NCI-H2227 treated with DMSO at 0.1 percent for 48 hours (cell line): ENCODE measurements at places on chromosomes 5 and 9.

DNA sequence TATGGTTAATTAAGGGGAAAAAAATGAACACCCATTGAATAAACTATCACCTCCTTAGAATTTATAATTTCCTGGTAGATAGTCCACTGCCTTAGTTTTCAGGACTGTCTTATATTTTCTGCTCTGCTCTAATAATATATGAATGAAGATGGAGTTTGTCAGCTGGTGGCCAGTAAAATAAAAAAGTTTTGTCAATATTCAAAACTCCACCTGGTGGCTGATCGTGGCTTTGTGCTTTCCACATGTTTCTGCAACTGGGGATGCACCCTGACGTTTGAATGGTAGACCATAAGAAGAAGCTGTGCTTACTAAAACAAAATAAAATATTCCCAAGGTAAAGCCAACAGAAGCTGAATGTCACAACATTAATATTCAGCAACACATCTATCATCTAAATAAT is 286.6 kb upstream of the IZUMO3 start:
- no peak for DNase-seq

DNA sequence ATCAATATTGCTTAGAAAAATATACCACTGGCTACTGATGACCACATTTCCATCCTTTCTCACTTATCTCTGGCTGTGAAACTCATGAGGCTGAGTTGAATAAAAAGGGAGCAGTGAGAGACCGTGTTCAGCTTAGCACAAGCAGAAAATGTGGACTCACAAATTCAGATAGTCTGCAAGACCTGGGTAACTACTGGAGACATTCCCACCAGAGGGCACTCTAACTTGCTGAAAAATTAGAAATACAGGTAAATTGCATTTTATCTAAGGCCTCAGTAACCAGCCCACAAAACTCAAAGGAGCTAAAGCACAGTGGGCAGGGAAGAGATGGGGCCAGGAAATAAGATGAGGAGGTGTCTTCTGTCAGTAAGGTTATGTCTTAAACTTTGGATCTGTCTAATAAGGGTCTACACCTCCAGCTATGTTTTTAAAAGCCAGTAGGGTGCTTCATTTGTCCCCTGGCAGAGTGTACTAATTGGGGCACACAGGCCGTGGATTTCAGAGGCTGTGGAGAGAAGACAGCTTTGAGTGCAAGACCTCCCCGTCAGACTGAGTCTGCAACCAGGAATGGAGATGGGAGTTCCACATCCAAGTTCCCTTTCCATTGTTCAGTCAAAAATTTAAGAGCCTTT is 8.7 kb upstream of the NDUFB6 start:
- no peak for DNase-seq

GRCh38 chr5:143514616-143515335 is 111.3 kb upstream of the NR3C1 start:
- DNase-seq: no peak

DNA sequence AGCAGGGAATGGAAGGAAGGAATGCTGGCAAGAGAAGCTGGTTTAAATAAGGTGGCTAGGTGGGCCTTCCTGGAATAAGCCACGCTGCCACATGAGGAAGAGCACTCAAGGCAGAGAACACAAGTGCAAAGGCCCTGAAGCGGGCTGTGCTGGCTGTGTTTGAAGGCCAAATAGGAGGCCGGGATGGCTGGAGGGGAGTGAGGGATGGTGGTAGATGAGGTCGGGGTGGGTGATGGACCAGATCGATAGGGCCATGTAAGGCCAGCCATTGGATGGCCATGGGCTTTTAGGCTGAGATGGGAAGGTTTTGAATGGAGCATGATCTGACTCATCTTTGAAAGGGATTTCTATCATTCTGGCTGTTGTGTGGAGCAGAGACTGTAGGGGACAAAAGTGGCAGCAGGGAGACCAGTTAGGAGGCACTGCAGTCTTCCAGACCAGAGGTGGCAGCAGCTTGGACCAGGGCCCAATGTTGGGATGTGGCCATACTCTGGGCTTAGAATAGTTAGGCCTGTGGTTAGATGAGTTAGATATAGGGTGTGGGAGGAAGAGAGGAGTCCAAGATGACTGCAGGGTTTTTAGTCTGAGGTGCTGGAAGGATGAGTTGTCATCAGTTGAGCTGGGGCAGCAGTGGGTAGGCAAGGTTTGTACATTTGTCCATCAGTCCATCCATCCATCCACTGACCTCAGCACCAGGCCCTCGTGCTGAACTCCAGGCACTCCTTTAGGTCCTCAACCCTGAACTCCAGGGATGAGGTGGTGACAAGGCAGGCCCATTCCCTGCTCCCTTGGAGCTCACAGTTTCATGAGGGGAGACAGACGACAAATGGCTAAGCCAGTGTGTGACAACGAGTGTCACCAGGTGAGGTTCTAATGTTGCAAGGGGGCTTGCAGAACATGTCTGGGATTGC is 30.3 kb downstream of the NDST1 start:
- DNase-seq: no peak

DNA sequence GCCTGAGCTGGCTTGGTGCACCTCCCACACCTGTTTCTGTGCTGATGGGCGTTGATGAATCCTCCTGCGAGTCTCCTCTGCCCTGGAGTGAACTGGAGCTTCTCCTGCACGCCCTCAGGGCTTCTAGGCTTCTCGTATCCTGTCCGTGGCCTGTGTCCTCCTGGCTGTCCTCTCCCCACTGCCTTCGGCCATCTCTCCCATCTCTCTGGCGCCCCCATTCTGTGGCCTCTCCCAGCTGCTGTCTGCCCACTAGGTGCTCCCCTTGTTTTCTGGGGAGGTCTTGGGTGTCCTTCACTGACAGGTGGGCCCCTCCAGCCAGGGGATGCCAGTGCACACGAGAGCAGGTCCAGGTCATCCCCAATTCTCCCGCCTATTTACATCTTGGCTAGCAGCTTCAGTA is 28.8 kb downstream of the AHRR start:
- no peak for DNase-seq

- no peak for DNase-seq
Observed at GRCh38 chr9:118940473-118940872, 428.8 kb downstream of the BRINP1 start.

DNA sequence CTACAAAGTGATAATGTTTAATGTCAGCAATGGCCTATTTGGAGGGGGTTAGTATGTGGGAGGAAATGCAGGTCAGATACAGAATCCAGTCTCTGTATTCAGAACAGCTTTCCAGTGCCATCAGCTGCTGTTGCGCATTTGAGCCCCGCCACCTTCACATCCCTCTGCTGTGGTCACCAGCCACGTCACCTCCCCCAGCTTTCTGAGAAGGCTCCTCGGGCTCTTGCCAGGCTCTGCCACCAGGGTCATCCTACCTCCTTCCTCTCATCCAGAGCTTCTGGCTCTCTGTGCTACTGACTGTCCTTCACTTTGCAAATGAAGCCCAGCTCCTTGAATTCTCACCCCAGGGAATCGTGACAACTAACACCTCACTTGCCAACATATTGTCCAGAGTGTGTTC is 138.8 kb downstream of the PIK3R1 start:
- no peak for DNase-seq

DNA sequence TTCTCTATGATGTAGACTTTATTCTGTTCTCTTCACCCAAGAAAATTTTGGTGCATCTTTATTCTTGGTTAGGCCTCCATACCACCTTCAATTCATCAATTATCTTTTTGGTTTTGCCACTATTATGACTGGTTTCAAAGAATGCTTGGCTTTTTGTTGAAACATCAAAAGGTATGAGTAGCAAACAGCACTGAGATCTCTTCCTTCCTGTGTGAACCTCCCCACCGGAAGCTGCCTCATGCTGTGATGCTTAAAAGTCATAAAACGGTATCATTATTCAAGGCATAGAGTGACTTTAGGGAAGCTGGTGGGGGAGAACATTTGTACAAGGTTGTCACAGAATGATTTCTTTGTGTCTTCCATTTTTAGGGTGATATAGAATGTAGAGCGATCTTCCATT is 70.6 kb downstream of the IQGAP2 start:
- no peak for DNase-seq

- no peak for DNase-seq
Observed at GRCh38 chr9:38017149-38017884, 51.7 kb downstream of the SHB start.

DNA sequence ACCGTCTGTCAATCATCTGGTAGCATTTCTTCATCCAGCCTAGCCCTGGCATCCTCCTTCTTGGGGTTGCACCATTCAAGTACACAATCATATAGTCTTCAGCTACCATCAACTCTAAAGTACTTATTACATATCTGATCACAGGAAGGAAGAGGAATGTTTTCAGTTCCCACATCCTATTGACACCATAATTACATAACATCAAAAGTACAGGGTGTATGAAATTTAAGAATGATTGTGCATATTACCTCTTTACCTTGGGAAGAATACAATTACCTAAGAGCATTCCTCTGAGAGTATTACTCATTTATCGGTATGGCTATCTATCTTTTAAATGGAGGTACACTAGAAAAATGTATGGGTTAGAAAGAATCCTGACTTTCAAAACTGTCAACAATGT is 126.8 kb upstream of the PCA3 start:
- no peak for DNase-seq

DNA sequence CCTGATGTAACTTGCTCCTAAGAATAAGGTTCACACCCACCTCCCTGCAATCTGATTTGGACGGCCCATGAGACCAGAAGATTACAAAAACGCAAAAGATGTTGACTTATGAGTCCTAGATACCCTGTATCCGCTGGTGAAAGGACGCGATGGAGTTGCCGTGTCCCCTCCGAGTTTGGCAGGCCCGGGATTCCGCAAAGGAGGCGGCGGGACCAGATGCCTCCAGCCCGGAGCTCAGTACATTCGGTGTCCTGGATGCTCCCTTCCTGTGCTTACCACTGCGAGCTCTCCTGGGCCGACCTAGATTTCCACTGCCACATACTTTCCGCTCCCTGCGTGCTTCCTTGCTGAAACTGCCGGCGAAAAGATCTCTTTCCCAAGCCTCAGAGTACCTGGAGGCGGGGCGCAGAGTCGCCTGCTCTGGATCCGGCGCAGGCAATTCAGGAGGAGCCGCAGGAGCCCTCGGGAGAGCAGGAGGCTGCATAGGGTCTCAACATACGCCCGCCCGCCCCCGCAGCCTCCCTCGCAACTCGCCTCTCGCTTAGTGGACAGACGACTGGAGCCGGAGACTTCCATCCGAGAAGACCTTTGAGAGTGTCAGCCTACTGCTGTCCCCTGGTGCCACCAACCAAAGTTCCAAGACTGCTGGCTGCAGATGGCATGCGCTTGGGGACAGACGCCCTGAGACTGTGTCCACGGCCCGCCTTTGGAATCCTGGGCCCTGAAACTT is 39.8 kb downstream of the ANXA2R start:
- peak; percentile 70 for DNase-seq

- no peak for DNase-seq
Observed at GRCh38 chr5:53009816-53010215, 20.7 kb downstream of the ITGA2 start.

DNA sequence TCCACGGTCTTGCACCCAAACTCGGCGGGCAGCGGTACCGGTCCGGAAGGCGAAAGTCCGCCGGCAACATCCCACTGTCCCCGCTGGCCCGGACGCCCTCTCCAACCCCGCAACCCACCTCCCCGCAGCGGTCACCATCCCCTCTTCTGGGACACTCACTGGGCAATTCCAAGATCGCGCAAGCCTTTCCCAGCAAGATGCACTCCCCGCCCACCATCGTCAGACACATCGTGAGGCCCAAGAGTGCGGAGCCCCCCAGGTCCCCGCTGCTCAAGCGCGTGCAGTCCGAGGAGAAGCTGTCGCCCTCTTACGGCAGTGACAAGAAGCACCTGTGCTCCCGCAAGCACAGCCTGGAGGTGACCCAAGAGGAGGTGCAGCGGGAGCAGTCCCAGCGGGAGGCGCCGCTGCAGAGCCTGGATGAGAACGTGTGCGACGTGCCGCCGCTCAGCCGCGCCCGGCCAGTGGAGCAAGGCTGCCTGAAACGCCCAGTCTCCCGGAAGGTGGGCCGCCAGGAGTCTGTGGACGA is 33.3 kb downstream of the CD180 start:
- no peak for DNase-seq

DNA sequence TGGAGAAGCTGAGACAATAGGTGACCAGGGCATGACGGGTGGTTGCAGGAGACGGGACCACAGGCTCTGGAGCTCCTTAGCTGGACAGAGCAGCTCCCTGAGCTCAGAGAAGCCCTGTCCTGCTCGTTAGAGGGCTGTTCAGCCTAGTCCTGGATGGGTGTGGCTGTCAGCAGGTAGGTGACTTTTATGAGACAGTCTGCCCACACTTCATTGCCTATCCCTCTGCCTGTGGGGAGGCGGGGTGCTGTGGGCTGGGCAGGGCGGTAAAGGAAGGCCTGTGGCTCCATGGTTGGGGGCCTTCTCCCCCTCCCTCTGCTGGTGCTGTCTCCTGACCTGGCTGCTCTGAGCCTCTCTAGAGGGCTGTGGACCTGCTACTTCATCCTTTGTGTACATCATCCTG is 134.6 kb downstream of the RXRA start:
- DNase-seq: no peak

DNA sequence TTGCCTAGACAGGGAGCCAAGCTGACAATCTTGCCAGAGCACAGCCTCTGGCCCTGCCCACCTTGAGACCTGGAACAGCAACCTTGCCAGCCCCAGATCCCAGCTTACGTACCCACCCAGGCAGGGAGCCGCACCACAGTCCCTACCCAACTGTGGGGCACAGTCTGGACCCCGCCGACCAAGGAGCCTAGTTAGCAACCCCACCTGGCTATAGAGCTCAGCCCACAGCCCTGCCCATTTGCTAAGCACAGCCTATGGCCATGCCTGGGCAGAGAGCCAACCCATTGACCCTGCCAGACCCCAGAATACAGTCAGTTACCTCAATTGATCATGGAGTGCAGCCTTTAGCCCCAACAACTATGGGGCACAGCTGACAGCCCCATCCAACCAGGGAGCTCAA is 97.9 kb upstream of the SH3GL2 start:
- DNase-seq: no peak

DNA sequence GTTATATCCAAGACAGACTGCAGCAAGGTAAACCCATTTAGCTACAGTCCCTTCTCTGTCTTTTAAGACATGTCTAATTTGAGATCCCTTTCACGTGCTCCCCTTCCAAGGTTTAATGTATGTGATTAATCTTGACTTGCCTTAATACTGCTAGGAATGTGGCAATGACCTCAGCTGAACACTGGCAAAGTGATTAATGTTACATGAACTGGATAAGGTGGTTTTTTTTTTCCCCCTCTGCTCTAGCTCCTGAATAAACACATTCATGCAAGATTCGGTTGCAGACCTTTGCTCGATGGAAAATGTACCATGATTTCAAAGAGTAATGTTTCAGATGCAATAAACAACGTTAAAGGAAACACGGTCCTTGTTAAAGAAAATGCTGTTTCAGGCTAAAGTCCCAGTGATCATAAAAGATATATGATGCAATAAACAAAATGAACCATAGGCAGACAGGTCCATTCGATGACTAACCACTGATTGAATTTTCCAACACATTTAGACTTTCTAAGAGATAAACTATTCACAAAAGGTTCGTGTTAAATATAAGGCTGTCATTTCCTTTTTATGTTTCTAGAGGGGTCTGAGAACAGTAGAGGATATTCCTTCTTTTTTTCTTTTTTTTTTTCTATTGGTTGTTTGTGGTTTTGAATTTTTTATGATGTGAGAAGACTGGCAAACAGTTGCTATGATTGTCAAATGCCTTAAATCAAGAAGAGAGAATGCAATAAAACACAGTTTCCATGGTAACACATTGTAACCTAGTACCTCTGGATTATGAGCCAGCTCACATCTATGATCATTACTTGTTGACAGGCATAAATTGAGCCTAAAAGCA is 44.7 kb upstream of the ZNF608 start:
- DNase-seq: peak; percentile 59

GRCh38 chr5:160441311-160441781 is 19.7 kb downstream of the PTTG1 start:
- DNase-seq: no peak

- DNase-seq: no peak
Observed at GRCh38 chr5:81778642-81779041, 27.7 kb upstream of the SSBP2 start.

- DNase-seq: peak; percentile 40
Observed at GRCh38 chr9:129140397-129141065, 29.3 kb downstream of the PTPA start.
